Stimulated activated CD8-positive, alpha-beta memory T cell treated with anti-CD3 and anti-CD28 coated beads, Interleukin-4, amount 100 ng/mL, for 1 hour (primary cell): ENCODE measurements at places on chromosomes 4 and X.
A peak's percentile ranks its signal among the peaks of the same experiment; 100 is the strongest.

DNA sequence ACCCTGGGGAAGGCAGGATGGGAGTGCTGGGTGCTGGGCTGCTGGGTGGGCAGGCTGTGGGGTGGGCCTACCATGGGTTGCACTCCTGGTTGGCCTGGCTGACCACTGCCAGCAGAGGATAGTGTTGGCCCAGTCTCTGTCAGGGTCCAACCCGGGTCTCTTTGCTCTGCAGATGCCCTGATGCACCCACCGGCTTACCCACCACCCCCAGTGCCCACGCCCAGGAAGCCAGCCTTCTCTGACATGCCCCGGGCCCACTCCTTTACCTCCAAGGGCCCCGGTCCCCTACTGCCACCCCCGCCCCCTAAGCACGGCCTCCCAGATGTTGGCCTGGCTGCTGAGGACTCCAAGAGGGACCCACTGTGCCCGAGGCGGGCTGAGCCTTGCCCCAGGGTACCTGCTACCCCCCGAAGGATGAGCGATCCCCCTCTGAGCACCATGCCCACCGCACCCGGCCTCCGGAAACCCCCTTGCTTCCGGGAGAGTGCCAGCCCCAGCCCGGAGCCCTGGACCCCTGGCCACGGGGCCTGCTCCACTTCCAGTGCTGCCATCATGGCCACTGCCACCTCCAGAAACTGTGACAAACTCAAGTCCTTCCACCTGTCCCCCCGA lies 14.2 kb upstream of the ADD1 start:
- DNase-seq, result no peak

DNA sequence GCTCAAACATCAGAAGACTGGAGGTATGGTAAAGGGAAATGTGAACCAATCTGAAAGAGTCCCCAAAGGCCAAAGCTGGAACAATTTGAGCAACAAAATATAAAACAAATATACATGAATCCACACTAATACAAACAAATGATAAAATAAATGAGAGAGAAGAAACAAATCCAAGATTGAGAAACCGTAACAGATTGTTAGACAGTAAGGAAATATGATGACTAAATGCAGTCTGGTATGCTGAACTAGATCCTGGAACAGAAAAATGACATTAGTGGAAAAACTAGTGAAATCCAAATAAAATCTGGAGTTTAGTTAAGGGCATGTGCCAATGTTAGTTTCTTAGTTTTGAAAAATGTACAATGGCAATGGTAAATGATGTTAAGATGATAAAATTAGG lies 15.9 kb downstream of the PPA2 start:
- DNase-seq, result no peak

GRCh38 chr4:128310266-128310697 lies 22.7 kb upstream of the PGRMC2 start:
- no peak for DNase-seq

- DNase-seq, result no peak
Measured at GRCh38 chr4:65671372-65671771, 1.1 kb upstream of the EPHA5 start.

DNA sequence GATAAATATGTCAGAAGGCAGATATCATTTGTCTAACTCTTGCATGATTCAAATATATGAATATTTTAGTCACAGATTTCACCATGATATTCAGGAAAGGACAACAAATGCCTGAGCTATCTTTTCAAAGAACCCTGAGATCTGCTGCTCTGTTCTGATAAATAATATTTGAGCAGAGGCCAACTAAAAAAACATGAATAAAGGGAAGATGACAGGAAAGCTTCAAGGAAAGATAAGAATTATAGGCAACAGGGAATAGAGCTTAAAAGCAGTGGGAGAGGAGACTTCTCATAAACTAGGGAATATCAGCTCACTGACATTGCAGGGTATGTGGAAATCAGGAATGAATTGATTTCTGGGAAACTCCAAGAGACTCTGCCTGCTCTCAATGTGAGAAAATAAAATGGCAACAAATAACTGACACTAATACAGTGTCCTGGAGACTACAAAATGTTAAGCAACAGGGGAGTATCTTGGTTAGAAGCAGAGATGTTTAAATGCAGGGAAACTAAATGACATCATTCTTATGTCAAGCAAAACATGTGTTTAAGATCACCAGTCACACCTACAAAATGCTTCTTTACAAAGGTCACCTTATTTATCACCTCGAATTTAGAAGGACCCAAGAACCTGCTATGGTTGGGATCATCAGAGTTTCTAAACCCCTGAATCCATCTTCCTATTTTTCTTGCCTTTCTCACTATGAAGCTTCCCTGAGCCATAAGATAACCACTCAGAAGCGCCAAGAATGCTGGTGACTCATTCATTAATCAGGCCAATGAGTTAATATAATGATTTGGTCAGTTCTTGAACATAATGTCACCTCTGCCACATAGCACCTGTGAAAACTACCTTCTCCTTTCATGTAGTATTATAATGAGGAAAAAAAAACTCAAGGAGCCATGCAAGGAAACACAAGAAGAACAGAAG lies 78.1 kb downstream of the NDST3 start:
- DNase-seq, result no peak

- no peak for DNase-seq
Measured at GRCh38 chr4:41506130-41506529, 31.8 kb upstream of the LIMCH1 start.

GRCh38 chr4:37719021-37719420 lies 32.8 kb upstream of the RELL1 start:
- DNase-seq, result no peak

DNA sequence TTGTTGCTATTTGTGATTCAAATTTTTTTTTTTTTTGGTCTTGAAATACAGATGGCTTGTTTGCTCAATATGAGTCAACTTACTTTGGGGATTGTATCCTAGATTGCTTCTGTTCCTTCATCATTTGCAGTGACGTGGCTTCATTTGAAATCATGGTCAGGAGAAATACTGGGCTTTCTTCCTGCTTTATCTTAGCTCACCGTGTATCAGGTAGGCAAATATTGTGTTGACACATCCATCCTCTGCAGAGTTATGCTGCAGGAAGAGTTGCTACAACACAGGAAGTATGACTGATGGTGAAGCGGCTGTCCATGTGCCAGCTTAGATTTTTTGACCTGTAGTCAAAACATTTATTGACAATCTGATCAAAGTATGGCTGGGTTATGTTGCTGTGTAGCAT lies 232.2 kb downstream of the C4orf33 start:
- no peak for DNase-seq

- peak; percentile 0 for DNase-seq
Measured at GRCh38 chrX:41085878-41086626, 807 bp downstream of the USP9X start.

GRCh38 chr4:48340276-48340964 lies 909 bp upstream of the SLAIN2 start:
- DNase-seq, result no peak

- DNase-seq, result no peak
Measured at GRCh38 chr4:24932515-24933225, 19.8 kb upstream of the CCDC149 start.

DNA sequence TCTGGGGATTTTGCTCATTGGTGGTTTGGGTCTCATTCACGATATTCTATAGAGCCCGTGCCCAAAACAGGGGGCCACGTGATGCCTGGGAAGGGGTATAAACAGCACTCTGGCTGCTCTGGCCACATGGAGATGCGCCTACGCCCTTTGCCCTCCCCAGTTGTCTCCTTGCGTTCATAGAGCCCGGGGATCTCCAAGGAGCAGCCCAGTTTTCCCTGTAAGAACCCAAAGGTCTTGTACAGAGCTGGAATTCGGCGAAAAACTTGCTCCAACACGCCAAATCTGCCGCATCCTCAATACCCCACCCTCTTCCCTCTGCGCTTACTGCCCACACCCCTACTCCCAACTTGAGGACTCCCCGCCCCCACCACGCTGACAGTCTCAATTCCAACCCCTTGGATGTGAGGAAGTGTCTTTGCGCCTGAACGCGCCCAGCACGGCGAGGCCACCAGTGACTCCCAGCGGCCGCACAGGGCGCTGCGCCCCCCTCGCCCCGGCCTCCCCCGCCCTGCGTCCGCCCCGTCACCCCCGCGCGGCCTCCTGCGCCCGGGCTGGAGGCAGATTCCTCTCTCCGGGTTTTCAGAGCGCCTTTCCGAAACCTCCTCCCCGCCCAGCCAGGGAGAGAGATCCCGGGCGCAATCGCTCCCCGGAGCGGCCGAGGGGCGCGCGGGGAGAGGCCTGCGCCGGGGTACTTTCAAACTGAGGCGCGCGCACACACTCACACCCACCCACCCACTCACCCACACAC lies at the start of gene NHS:
Gene NHS (plus strand): TSS at position 582 of the 748 bp plus-strand sequence. CDS start 558 bp downstream, outside the sequence.
- DNase-seq, result no peak

- no peak for DNase-seq
Measured at GRCh38 chrX:132671229-132671641, 182.4 kb upstream of the MBNL3 start.

DNA sequence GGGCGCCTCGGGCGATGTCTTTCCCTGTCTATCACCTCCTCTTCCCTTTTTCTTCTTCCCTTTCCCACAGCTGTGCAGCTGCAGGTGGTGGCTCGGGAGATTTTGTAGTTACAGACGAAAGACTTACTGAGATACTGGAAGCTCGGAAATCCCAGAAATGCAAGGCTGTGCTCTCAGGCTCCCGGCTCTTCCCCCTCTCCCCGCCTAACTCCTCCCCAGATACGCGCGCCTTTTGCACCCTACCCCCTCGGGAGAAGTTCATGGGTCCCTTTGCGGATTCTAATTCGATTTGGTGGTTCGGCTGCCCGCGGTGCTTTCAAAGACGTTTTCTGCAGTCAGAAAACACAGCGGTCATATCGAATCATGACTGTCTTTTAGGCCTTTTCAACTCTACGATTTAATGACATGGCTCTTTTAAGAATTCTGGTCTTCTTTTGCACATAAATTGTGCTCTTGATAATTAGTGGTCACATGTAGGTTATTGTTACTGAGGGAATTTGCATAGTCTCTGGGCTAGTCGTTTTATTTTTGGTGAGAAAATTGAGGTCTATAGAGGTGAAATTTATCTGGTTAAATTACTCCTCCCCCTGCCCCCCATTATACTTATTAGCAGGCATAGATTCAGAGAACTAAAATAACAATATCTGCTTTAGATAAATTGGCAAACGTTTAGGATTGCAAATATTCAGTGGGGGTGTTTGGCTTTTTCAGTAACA lies 1.6 kb downstream of the SEPTIN11 start:
- no peak for DNase-seq

DNA sequence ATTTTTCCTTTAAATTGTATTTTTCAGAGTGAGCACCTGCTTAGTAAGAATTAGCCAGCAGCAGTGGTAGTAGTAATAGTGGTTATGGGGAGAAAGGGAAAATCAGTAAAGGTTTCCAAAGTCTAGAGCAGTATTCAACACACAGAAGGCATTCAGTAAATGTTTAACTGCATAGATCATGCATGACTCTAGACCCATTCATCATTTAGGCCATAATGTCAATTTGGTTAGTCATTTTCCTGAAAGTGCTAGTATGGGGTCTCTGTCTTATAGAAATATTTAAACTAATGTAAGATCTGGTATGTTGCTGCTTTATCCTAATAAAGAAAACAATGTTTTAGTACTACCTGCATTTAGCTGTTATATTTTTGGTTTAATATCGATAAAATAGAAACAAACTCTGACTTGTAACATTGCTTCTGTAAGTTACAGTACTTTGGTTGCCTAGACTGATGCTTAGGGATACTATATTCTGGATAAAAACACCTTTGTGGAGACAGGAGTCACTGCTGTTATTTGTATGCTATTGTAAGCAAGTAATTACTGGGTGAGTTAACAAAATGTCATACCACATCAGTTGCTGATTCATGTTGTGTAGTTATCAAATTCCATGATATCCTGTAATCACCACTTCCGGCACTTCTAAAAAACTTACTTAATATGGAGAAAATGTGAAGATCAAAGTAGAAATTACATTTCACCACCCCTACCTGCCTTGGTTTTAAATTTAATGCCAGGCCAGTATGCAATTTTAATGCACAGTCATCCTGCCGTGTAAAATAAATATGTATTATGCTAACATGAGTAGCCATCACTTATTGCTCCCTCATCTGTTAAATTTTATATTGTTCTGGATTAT lies 115.8 kb upstream of the BMPR1B start:
- no peak for DNase-seq

DNA sequence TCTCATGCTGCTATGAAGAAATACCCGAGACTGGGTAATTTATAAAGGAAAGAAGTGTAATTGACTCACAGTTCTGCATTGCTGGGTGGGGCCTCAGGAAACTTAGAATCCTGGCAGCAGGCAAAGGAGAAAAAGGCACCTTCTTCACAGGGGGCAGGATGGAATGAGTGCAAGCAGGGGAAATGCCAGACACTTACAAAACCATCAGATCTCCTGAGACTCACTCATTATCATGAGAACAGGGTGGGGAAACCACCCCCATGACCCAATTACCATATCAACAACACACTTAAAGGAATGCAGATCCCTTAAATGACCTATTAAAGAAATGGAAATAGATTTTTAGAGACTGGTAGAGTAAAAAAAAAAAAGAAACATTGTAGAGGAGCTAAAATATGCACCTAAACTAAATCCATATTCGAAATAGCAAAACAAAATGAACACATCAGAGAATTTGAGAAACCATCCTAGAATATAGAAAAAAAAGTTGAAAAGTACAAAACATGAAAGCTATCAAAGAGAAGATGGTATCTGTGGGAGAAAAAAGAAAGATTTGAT lies 104.3 kb upstream of the UGT8 start:
- DNase-seq, result no peak

GRCh38 chrX:72349190-72349589 lies 43.5 kb upstream of the CITED1 start:
- no peak for DNase-seq
